ENCODE measurements at places on chromosomes 1 and 21.

- no peak for DNase-seq
These were observed 341.5 kb downstream of the KCNH1 start for GRCh38 chr1:210792250-210793102.

DNA sequence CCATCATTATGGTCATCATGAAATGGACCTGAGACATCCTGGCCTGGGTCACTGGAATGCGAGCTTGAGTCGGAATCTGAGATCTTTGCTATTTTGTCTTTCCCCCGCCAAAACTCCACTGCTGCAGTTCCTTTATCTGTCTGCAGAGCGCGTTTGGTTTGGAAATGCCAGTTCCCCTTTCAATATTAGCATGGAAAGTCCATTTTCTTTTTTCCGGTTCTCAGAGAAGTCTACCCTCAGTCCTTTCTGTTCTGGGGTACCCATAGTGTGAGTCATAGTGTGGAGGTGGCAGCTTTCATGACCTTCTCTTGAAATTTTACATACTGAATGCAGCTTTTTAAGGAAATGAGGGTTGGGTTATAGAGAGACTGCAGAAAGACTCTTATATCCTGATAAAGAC, 14.6 kb downstream of the CACNA1E start:
- DNase-seq = no peak

DNA sequence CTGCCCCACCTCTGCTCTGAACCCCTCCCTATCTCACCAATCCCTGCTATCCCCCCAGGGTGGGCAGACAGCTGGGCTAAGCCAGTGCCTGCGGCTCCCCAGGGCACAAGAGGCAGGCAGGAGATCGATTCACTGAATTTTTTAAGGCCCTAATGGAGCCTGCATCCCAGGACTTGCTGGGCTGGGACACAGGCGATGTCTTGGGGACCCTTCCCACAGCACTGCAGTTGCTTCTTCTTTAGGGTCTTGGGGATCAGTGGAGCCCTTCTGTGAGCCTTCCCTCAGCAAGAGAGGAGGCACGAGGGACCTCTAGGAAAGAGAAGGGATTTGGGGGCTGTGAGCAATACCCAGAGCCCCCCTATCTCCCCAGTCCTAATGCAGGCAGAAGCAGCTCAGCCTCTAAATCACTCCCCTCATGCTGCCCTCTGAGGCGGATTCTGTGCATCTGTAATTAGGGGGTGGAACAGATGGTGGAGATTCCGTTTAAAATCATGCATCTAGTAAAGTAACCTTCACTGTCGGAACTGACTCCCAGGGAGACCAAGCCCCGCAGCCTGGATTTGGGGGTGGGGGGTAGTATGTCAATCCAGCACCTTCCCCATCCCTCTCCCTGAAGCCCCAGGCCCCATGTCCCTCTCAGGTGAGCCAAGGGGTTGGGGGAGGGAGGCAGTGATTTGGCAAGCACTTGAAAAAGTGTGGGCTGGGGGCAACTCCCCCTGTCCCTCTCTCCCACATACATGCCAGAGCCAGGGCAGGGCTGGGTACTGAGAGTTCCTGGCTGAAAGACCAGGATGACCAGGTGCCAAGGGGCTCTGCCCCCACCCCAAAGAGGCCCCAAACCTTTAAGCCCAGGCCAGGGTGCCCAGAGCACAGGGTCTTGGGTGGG, 10.0 kb downstream of the AHDC1 start:
- DNase-seq = no peak

DNA sequence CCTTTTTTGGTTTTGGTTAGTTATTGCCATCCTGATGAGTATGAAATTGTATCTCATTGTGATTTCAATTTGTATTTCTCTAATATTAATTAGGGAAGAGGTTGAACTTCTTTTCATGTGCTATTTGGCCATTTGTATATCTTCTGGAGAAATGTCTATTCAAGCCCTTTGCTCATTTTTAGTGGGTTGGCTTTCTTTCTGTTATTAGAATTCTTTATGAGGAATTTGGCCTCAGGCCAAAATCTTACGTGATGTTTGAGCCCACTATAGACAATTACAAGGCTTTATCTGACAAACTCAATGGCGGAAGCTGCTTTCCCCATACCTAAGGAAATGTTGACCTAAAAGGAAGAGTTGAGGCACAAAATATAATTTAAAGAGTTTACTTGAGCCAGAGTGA, 32.9 kb downstream of the IVNS1ABP start:
- DNase-seq = no peak

DNA sequence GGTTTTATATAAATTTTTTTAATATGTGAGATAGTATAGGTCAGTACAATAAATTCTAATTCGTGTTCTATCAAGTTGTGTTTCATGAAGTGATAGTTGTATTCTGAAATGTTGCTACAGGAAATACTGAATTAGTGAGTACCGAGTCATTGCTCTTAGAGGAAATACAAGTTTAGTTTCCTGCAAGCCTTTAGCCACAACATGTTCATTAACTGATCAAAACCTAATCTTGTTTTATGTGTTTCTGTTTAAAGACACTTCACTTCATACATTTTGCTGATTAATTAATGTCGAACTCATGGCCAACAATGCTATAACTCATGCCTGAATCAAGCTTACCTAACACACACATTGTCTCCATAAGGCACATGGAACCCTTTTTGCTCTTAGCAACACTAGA, 43.6 kb downstream of the LRRC7 start:
- DNase-seq = no peak

DNA sequence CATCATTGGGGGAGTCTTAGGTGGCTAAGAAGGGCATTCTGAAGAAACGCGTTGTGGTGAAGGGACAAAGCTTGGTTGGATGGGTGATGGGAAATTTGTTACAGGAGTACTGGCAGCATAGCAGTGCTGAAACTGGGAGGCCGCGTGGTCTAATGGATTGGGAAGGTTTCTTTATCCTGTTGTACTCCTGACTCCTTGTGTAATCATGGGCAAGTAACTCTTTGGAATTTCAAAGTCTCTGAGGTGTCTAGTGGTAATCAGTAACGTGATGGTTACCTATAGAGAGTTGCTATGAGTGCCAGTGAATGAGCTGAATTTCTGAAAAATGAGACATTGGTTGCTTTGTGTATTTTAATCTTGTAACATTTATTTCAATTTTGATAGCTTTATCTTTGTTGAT, 18.5 kb downstream of the DONSON start:
- no peak for DNase-seq

DNA sequence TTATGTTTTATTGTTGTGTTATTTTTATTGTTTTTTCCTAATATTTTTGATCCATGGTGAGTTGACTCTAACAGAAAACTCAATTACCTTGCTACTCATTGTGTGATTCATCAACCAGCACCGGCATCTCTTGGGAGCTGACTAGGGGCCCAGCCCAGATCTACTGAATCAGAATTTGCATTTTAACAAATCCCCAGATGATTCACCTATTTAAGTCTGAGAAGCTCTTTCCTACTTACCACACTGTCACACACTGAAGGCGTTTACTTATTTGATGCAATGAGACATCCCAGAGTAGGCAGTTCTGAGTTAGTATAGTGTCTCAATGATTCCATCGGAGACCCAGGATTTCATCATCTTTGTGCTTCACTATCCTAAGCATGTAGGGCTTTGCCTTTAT, 416.6 kb downstream of the RWDD3 start:
- no peak for DNase-seq

DNA sequence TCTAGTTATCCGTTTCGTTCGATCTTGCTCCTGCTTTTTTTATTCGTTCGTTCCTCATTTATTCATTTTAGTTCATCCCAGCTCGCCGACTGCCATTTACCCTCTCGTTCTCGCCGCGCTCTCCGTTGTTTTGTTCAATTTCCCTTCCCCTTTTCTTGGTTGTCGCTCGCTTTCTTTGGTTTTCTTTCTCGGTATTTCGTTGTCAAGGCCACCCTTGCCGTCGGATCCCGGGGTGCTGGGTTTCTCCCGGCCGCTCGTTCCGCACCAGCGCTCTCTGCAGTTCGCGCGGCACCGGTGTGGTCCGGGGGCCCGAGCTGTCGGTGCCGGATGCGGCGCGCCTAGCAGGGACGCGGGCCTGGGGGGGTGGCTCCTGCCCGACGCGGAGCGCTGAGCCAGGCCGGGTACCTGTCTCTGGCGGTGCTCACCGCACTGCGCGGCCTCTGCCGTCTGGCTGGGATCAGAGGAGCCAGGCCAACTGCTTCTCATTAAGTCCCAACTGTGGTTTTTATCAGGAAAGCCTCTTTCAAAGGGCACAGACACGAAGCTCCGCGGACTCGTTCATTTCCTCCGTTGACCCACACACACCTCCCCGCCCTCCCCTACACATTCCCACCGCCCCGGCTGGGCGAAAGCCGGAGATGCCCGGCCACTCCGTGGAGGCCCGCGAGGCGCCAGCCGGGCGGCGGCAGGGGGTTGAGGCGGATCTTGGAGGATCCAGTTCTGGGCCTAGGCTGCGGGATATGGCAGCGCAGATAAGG, 1.6 kb downstream of the ALX3 start:
- DNase-seq = no peak

GRCh38 chr1:40848530-40849189, 13.5 kb downstream of the CITED4 start:
- DNase-seq = peak; percentile 73

DNA sequence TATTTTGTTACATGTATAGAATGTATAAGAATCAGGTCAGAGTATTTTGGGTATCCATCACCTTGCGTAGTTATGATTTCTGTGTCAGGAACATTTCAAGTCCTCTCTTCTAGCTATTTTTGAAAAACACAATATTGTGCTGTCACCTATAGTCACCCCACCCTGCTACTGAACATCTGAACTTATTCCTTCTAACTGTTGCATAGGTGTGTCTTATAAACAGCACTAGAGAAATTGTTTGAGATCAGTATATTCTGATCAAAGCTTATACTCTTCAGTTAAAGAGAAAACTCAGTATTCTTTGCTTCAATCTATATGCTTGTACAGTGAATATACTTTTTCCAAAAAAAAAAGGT, 96.0 kb downstream of the ASH1L start:
- no peak for DNase-seq

GRCh38 chr1:232868793-232869491, 63.7 kb downstream of the MAP10 start:
- peak; percentile 15 for DNase-seq

DNA sequence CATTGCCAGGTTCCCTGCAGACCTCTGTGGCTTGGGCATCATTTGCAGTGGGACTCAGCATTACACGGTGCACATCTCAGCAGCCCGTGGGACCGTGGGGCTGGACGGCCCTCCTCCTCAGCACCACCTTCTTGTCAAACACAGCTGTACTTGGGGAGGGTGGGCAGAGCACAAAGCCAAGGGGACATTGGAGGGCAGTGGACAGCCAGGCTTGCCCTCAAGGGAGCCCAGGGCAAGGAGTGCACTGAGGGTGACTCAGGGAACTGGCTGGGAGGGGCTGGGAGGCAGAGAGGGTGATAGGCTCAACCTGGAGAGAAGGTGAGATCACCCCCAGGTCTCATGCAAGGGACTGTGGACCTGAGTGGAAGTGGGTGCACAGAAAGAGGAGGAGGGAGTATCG, 3.4 kb downstream of the CAPN9 start:
- no peak for DNase-seq

- DNase-seq = no peak
These were observed 18.1 kb downstream of the USP48 start for GRCh38 chr1:21764615-21765423.

DNA sequence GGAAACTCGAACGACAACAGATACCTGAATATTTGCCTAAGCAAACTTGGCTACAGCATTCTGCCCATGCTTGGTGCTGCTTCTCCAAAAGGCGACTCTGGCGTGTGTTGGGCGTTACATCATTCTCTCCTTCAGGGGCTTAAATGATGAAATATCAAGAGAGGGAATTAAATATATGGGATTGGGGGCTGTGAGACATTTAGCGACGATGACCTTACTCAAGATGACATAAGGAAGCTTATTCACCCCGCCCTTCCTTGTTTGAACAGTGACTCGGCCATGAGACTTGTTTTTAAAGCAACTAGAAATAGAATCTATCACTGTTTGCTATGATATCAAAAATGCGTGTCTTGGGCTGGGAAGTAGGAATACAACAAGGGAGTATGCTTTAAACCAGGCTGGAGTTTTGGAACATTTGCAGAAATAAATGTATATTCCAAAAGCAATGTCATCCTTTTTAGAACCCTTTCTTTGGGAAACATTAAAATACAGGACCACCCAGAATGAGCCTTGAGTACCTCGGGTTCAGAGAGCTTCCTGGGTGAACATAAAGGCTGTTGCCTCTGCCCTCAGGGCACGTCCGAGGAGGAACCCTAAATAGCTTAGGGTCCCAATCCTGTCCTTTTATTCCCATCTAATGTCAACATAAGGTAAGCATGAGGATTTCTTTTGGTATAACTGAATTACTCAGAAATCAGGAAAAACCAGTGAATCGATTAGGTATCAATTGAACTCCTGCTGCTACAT, 123.3 kb upstream of the SLC45A1 start:
- DNase-seq = peak; percentile 42

DNA sequence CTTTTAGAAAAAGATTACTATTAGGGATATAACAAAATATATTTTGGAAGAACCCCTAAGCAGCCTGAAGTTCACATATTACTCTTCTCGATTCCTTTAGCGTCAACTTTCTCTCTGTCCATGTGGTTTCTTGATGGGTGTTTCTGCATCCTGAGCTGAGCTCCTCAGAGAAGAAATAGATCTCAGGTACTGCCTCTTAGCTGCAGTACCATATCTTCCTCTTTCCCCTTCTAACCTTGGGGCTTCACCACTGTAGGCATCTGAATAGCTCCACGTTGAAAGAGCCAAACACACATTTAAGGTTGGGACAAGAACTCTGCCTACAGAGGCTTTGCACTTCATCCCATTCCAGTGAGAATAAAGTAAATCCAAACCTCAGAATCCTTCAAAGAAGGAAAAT, 59.2 kb downstream of the SAMSN1 start:
- no peak for DNase-seq

- DNase-seq = no peak
These were observed 175.5 kb downstream of the RGS7 start for GRCh38 chr1:241181471-241181870.

- no peak for DNase-seq
These were observed 15.5 kb downstream of the LEPR start for GRCh38 chr1:65435987-65436386.

DNA sequence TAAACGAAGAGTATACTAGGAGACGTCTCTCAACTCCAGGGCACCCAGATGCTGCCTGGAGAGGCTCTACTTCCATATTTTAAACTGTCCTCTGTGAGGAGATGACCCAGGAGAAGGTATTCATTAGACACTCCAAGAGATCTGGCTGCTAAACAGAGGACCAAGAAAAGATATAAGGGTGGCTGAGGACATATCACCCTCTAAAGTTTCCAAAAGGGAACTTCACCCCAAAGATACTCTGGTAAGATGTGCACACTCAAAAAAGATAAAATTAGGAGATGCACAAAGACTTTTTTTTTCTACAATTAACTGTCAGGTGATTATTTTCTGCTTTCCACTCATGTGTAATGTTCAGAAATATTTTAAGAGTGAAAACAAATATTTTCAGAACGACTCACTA, 1.4 kb downstream of the ZNF670 start:
- DNase-seq = no peak

Data from NCI-H510A (cell line).